ENCODE measurements at places on chromosomes 7 and 10.

DNA sequence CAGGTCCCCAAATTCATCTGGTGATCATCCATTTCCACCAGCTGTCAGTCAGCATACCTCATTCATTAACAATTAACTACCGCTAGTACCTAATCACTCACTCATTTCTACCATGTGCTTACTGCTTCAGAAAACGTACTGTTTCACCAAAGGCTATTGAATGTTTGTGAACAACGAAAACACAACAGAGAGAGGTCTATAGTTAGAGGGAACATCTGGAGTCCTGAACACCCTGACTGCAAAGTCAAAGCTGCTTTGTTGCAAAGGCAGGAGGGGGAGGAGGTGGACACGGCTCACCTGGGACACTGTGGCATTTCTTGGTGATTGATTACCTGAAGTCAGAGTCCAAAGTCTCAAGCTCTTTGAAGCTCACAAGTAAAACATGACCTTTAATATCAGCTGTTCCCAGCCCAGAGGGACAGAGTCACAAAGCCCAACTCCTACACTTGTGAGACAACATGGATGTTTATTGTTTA is 342.3 kb upstream of the ADARB2 start:
- no peak for DNase-seq

- DNase-seq, result no peak
These were observed 19.4 kb downstream of the ZMIZ2 start for GRCh38 chr7:44767912-44768627.

DNA sequence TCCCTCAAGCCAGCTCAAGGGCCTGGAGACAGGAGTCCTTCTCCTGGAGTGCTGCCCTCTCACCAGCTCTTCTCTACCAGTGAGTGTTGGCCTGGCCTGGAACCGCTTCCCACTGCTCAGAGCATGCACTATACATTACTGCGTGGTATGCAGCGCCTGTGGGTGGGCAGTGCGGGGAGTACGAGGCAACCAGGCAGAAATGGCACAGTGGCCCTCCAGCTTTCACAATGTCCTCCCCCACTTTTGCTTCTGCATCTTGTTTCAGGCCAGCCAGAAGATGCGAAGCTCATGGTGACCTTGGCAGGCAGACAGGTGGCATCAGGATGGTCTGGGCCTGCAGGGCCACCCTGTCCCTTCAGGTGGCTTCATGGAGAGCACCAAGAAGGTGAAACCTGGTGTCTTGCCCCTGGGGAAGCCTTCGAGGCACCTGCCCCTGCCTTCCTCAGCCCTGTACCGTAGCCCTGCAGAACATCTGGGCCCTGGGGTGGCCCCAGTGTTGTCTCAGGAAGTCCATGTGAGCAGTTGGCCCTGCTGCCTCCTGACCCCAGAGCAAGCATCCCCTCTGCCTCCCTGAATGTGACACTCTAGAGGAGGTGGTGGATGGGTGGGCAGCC is 35.8 kb downstream of the RASGEF1A start:
- DNase-seq, result no peak

DNA sequence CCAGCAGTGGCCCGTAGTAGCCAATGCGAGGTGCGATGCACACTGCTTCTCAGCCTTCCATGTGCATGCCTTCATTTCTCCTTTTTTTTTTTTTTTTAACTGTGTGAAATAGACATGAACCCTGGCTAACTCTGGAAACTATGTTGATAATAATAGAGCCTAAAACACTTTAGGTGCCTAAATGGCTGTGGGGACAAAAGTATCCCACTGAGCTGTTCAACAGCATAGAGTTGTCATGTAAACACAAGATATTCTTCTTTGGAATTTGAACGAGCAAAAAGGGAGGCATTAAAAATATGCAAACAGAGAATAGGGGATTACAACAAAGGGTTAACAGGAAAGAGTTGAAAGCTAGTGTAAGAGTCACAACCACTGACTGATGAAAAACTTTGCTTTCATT is 162.1 kb upstream of the NOBOX start:
- no peak for DNase-seq

Measured in stimulated activated CD4-positive, alpha-beta T cell treated with anti-CD3 and anti-CD28 coated beads, Interleukin-2, amount 100 ng/mL, for 4 hours (primary cell).